HT-29 (cell line): ENCODE measurements at places on chromosomes 6 and 20. TPM values are rescaled to one million over a fixed set of nuclear protein-coding genes. Genes with fewer than 3 reads are reported as not detected.

GRCh38 chr20:59515013-59515905 lies 89.1 kb upstream of the PHACTR3 start:
- DNase-seq = peak; percentile 90

The LRRC73 gene
- 1.4 and 2.0 TPM in 2 replicates for total RNA-seq

GRCh38 chr20:1918491-1919165 lies 23.4 kb downstream of the SIRPA start:
- no peak for DNase-seq

The CLDN20 gene
- total RNA-seq = not detected in 2 replicates

DNA sequence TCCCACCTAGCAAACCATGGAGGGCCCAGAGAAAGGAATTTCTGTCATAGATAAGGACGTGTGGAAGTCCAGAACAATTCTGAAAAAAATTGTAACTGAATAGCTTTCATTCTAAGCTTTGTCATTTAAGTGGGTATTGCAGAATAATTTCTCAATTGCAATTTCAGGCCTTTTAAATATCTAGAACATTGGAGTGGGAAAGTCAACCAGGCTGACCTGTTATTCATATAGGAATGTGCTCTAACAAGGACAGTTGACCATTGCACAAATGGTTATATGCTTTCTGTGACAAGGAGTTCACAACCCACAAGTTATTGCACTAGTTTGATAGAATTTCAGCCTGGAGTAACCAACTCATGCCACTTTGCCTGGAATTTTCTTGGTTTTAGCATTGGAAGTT lies 53.4 kb upstream of the OLIG3 start:
- no peak for DNase-seq

GRCh38 chr20:13930281-13930680 lies 60.1 kb downstream of the SEL1L2 start:
- DNase-seq = no peak

DNA sequence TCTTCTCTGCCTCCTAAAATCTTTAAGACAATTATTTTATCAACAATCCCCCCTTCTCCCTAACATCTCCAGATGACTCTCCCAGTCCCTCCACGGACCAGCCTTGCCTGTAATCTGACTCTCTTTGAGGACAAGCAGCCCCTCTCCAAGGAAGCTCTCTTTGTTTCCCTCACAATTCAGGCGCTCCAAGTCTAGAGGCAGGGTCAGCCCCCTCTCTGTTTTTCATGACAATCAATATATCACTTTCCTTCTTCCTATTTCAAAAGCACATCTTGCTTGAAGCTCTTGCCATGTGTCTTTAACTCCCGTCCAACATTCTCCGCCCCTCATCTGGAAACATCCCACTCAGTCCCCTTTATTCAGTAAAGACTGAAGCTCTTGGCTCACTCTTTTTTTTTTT lies 393.4 kb upstream of the SULF2 start:
- no peak for DNase-seq

The TAF4 gene
- 12.2 and 14.1 TPM in 2 replicates for total RNA-seq

- DNase-seq = no peak
These were observed 44.8 kb downstream of the RIPOR3 start for GRCh38 chr20:50646483-50646996.

The MAP3K5 gene
- 10.9 and 11.8 TPM in 2 replicates for total RNA-seq

- peak; percentile 92 for DNase-seq
These were observed 128.8 kb downstream of the FOXO3 start for GRCh38 chr6:108689272-108690161.

- no peak for DNase-seq
These were observed 21.7 kb downstream of the CST7 start for GRCh38 chr20:24970754-24971153.

- no peak for DNase-seq
These were observed 158.0 kb downstream of the TENT5A start for GRCh38 chr6:81594501-81594900.

GRCh38 chr6:3376893-3377535 lies 79.8 kb downstream of the SLC22A23 start:
- DNase-seq = peak; percentile 63

GRCh38 chr20:46757754-46758678 lies 48.6 kb downstream of the SLC2A10 start:
- DNase-seq = peak; percentile 90

- no peak for DNase-seq
These were observed 46.7 kb downstream of the RALGAPA2 start for GRCh38 chr20:20665606-20666332.

DNA sequence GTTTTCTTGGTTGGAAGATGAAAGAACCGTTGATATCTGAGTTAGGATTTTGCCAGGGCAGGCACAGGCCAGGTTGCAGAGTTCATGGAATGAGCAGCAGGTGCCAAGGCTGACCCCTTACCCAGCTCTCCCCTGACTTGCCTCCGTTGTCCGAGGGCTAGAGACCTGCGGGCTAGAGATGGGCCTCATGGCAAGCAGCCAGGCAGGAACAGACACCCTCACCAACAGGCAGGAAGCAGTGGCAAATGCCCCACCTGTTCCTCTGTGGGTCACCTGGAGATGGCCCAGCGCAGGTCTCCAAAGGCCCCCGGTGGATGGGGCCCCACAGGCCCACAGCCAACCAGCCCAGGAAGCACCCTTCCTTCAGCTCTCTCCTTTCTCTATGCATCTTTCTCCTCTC lies 186.7 kb upstream of the PMEPA1 start:
- DNase-seq = no peak

DNA sequence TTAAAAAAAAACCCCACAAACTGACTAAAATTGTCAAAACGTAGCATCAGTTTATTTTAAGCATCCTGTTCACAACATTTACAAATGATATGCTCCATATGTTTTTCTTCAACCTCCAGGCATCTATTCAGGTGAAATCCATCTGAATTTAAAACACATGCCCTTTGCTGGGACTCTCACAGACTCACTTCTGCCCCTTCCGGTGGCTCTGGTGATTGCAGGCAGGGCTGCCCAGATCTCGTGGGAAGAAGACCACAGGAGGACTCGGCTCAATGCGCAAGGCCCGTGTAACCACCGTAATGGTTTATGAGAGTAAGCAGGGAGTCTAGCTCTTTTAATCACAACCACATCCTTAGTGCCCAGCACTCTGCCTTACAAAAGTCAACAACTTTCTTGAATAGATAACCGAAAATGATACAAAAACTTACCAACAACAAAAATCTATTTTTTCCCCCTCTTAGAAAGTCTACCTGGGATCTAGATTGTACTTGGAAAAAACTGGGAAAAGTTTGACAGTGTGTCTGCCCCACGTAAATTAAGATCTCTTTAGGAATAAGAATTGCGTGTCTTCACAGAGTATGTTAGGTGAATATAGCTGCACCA lies 139.1 kb downstream of the KIF16B start:
- DNase-seq = peak; percentile 77

The NCOA6 gene
- 8.5 and 12.5 TPM in 2 replicates for total RNA-seq

- no peak for DNase-seq
These were observed 6.3 kb downstream of the TNFAIP3 start for GRCh38 chr6:137873273-137873762.

GRCh38 chr20:63940472-63941266 lies 15.5 kb downstream of the UCKL1 start:
- no peak for DNase-seq

The RIMS4 gene
- not detected in 2 replicates for total RNA-seq

DNA sequence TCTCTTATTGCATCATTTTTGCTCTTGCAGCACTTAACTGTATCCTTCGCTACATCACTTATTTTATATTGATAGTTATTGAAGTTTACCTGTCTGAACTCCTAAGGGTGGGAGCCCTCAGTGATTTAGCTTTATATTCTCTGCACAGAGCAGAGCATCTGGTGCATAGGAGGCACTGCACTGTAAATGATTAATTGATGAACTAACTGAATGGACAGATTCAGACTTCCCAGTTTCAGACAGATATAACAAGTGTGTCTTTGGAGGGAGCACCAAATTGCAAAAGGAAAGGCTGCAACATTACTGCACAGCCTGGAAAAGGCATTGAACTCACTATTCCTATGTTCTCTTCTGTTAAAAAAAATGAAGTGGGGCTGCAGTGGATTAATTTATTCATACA lies 160.3 kb downstream of the EDN1 start:
- DNase-seq = no peak

- DNase-seq = no peak
These were observed 156.4 kb upstream of the AKIRIN2 start for GRCh38 chr6:87858440-87858839.

GRCh38 chr6:39173270-39173669 lies 56.0 kb downstream of the KCNK5 start:
- DNase-seq = no peak

GRCh38 chr6:138655828-138656227 lies 117.7 kb upstream of the CCDC28A start:
- no peak for DNase-seq

DNA sequence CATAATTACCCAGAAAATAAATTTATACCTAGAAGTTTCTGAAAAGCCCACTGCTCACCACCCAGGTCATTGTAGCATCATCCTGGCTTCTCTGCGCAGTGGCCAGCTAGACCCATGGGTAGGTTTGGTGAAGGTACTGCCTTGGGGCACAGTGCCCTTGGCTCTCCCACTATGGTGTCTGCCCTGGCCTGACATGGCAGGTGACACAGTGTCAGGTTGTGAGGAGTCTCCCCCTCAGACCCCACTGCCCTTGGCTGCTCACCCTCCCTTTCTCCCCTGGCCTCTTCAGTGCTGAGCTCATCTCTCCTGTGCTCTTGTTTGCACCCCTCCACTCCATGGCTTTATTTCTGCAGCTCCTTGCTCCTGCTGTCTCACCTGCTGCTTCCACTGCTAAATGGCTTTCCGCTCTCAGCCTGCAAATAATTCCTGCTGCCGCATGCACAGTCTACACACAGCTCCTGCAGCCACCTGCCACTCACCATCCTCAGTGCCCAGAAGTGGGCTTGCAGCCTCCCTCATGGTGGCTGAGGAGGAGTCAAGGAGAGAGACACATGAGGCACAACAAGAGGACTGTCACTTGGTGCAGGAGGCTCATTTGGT lies 313.4 kb upstream of the MOCS1 start:
- no peak for DNase-seq

The ADIG gene
- not detected in 2 replicates for total RNA-seq

DNA sequence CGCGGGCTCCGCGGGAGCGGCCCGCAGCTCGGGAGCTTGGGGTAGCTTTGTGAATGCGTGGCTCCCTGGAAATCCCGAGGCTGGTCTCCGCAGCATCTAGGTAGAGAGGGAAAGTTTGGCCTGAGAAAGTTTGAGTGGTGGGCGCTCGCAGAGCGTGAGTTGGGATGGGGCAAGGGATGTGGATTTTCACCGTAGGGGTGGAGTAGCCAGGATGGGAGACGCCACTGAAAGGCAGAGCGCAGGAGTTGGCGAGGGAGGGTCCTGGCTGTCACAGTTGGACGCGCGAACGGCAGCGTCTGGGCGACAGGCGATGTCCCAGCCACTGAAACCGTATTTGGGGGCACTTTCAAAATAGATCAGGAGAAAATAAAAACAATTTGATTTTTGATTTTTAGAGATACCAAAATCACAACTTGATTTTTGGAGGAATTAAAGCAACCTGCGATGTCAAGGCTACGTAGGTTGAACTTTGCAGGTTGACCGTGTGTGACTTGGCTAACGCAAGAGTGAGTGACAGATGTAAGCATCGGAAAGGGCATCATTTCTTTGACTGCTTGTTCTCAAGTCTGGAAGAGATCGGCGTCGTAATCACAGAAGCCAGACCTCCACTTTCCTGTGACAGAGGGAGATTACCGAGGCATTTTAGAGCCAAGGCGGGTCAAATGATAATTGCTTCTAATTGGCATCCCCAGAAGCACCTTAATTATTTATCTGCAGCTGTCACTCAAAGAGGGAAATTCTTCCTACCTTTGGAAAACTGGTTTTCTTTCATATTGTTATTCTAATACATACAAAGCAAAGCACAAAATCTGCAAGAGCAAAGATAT lies 646 bp downstream of the HEY2 start:
- no peak for DNase-seq

- DNase-seq = no peak
These were observed 45.4 kb upstream of the AGPAT4 start for GRCh38 chr6:161319231-161319630.

The CDH4 gene
- not detected in 2 replicates for total RNA-seq

GRCh38 chr6:35177596-35177995 lies 36.2 kb upstream of the SCUBE3 start:
- DNase-seq = no peak

GRCh38 chr6:20746024-20746423 lies 211.8 kb downstream of the CDKAL1 start:
- no peak for DNase-seq

- peak; percentile 77 for DNase-seq
These were observed 1.7 kb downstream of the SOD2 start for GRCh38 chr6:159691133-159691962.

The CDH26 gene
- total RNA-seq = 0.13 and 0.51 TPM in 2 replicates

DNA sequence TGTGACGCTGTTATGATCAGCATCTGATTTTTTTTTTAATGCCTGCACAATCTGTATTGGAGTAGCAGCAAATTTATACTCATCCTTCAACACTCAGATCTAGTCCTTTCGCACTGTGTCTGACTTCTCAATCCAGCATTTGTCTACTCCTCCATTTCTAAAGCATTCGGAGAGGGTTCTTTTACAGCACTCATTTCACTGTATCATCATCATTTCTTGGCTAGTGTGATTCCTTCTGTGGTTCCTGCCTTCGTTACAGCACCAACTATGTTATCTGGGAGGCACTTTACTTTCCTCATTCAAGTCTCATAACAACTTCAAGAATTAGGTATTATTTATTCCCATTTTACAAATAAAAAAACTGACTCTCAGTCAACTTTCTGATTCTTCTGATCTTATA lies 18.0 kb downstream of the NUDT3 start:
- DNase-seq = no peak

GRCh38 chr6:143498428-143498827 lies 13.1 kb downstream of the FUCA2 start:
- no peak for DNase-seq
